Activated naive CD8-positive, alpha-beta T cell treated with anti-CD3 and anti-CD28 coated beads for 36 hours (primary cell): ENCODE measurements at places on chromosomes 12 and 14. TPM values are rescaled to one million over a fixed set of nuclear protein-coding genes. Genes with fewer than 3 reads are reported as not detected.
A peak's percentile ranks its signal among the peaks of the same experiment; 100 is the strongest.

Gene PPFIA2
- total RNA-seq = 0.41 TPM

Gene C12orf50
- 0.16 TPM for total RNA-seq

Gene TAS2R30
- 0.97 TPM for total RNA-seq

Gene CHGA
- not detected for total RNA-seq

Gene ASPG
- not detected for total RNA-seq

Gene MYRFL
- total RNA-seq = not detected

GRCh38 chr12:30991466-30991865, 64.9 kb downstream of the TSPAN11 start:
- no peak for DNase-seq

- no peak for DNase-seq
Observed at GRCh38 chr14:66330916-66331315, 155.3 kb upstream of the CCDC196 start.

- DNase-seq = no peak
Observed at GRCh38 chr14:94555991-94556390, 5.3 kb upstream of the SERPINA4 start.

GRCh38 chr12:124147575-124147974, 147.3 kb upstream of the RFLNA start:
- DNase-seq = no peak

- DNase-seq = peak; percentile 39
Observed at GRCh38 chr12:12171991-12172511, 94.8 kb downstream of the LRP6 start.

GRCh38 chr12:617304-617915, 45.8 kb downstream of the NINJ2 start:
- no peak for DNase-seq

- no peak for DNase-seq
Observed at GRCh38 chr14:91723501-91723900, 8.4 kb downstream of the CATSPERB start.

DNA sequence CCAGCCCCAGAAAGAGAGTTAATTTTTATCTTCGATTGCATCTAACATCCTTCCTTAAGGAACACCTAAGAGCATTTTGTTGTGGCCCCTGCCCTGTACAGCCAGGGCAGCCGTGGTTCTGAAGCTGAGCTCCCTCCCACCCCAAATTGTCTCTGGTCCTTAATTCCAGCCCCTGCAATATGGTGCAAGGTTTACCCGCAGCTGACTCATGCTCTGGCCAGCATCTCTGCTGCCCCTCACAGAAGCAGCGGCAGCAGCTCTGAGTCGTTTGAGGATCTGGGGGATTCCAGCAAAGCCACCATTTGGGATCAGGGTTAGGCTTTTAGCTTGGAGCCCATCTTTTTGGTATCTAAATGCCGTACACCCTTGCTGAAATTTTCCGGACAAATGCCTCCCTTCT, 3.3 kb downstream of the DLK1 start:
- DNase-seq = no peak

GRCh38 chr12:5710260-5710878, 234.7 kb downstream of the ANO2 start:
- DNase-seq = no peak

GRCh38 chr12:29944269-29945000, 160.7 kb upstream of the TMTC1 start:
- no peak for DNase-seq

- DNase-seq = no peak
Observed at GRCh38 chr12:13770576-13770975, 210.8 kb downstream of the GRIN2B start.

DNA sequence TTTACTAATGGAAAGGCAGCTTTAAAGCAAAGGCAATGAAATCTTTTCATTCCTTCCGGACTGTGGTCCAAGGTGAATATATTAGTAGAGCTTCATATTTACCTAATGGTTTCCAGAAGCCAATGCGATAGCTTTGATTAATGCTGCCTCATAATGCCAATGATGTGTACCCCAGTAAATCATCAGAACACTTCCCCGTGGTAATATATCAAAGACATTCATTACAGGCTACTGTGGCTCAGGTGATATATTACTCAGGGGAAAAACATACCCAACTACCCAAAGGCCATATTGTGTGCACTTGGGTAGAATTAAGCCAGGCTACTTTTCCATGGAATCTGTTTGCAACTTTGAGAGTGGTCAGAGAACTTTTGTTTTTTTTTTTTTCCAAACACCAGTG, 69.4 kb upstream of the DACT1 start:
- no peak for DNase-seq
